ENCODE measurements at places on chromosomes 11 and 22.

DNA sequence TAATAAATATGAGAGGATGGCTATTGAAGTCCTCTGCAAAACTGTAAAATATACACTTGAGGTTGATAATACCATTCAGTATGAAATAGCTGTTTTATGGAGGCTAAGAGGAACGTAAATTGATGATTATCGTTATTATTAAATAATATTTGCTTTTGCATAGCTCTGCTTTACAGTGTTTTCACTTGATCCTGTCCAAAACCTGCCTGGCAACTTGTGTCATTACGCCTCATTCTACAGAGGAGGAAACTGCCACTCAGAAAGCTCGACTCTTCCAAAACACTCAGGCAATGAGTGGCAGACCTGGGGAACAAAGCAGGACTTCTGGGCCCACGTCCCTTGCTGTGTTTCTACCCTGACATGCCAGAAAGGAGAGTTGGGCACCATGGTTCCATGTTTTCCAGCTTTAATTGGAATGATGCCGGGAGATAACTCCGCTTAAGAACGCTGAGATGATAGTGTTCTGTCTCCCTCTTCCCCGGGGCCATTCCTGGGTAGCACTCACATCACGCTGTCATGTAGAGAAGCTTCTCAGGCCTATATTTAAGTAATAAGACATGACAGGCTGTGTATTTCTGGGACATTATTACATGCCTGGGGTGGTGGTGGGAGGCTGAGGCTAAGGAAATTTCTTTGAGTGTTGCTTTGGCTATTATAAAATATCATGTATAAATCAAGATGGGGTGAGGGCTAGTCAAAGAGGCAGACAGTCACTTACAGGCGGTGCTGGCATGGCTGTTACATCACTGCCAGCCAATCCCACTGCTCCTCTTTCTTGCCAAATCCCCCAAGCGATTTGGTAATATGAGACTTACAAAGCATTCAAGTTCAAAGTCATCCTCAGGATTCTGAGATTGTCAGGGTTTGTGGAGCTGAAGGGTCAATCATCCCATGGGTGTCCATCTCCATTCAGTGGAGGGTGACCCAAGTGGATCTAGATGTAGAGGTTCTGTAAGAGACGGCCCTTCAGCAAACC is 501.7 kb downstream of the INSC start:
- DNase-seq = no peak

DNA sequence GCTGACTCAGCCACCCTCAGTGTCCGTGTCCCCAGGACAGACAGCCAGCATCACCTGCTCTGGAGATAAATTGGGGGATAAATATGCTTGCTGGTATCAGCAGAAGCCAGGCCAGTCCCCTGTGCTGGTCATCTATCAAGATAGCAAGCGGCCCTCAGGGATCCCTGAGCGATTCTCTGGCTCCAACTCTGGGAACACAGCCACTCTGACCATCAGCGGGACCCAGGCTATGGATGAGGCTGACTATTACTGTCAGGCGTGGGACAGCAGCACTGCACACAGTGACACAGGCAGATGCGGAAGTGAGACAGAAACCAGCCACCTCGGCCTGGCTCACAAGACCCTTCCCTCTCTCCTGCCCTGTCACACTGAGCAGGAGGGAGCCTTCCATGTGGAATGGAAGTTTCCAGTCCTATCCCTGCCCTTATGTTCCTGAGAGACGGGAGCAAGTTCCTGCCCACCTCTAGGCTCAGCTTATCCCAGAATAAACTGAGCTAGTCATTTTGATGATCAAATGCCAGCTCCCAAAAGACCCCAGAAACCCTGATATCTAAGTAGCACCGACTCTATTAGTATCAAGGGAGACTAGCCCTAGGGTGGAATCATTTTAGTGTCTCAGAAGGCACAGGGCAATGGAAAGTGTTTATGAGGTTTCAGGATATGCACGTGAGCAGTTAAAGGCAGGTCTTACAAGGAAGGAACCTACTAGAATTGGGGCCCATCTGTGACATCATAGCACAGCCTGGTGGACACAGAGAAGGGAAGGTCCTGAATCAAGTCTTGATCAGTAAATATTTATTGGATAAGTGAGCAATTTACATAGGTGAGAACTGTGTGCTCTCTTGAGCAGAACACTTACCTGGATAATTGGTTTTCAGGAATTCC is 6.3 kb upstream of the IGLL5 start:
- no peak for DNase-seq

DNA sequence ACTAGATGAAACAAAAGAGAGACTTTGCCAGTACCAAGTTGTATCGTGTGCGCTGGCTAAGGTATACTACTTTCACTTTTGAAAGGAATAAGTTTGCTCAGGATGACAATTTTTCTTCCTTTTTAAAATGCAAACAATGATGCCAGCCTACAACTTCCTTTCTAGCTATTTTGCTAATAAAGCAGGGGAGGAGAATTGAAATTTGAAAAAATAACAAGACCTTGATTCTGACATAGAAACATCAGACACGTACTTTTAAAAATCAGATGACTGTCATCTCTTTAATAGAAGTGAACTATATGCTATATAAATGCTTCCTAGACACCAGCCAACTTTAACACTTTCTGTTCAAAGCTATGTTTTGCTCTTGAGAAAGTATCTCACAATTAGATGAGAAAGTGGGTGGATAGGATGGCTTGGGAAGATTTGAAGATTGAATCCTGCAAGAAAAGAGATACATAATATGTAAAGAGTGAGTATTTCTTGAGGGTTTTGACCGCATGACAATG is 41.7 kb upstream of the BLID start:
- no peak for DNase-seq

DNA sequence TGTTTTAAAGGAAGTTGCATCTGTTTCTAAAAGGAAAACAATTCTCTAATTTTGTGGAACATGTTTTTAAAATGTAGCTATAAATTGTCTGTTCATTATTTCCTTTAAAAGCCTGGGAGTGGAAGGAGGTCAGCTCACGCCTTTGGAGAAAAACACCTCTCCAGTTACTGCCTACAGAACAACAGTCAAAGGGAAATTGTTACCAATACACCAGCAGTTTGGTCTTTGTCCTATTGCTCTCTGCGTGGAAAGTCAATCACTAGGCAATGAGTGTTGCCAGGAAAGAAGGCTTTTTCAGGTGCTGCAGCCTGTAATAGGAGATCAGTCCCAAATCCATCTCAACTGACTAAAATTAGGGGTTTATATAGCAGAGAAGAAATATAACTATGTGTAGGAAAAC is 22.2 kb downstream of the SVIP start:
- DNase-seq = no peak

DNA sequence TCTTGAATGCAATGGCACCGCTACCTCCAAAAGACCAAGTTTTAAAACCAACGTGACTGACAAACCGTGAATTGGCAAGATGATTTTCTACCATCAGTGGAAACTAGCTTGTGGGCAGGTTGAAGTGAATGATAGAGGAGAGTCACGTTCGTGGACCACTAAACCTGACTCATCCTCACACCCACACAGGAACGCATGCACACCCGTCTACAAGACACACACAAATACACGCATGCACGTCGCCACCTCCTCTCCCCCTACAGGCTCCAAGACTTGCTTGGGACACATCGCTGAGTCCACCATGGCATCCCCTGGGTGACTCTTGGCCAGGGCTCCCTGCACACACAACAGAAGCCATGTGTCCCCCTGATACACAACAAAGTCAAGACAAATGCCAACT is 14.4 kb downstream of the TMPRSS6 start:
- DNase-seq = no peak

GRCh38 chr11:13314676-13315394 is 37.2 kb downstream of the BMAL1 start:
- DNase-seq = no peak

- DNase-seq = no peak
Observed at GRCh38 chr22:27405672-27406388, 395.7 kb downstream of the MN1 start.

All from CD4-positive, alpha-beta T cell treated with Interferon gamma for 1 hour (primary cell).